ENCODE measurements at places on chromosomes 16 and 17.

- DNase-seq, result no peak
These were observed 5.4 kb upstream of the SLC5A2 start for GRCh38 chr16:31477220-31478216.

DNA sequence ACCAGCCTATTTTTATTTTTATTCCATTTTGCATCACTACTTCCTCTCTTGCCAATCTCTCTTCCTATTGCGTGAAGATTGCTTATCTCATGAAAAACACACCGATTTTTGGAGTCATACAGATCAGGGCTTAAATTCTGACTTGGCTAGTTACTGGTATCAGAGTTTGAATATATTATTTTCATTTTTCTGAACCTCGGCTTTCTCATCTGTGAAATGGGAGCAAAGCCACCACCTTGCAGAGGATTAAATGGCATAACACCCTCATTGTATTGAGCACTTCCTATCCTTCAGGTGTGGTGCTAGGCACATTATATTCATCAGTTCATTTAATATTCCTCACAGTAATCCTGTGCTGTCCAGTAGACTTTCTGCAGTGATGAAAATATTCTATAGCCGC is 208.8 kb downstream of the HAPSTR1 start:
- no peak for DNase-seq

GRCh38 chr16:79623062-79623461 is 22.5 kb upstream of the MAF start:
- no peak for DNase-seq

- no peak for DNase-seq
These were observed 503 bp downstream of the C16orf54 start for GRCh38 chr16:29745121-29745852.

DNA sequence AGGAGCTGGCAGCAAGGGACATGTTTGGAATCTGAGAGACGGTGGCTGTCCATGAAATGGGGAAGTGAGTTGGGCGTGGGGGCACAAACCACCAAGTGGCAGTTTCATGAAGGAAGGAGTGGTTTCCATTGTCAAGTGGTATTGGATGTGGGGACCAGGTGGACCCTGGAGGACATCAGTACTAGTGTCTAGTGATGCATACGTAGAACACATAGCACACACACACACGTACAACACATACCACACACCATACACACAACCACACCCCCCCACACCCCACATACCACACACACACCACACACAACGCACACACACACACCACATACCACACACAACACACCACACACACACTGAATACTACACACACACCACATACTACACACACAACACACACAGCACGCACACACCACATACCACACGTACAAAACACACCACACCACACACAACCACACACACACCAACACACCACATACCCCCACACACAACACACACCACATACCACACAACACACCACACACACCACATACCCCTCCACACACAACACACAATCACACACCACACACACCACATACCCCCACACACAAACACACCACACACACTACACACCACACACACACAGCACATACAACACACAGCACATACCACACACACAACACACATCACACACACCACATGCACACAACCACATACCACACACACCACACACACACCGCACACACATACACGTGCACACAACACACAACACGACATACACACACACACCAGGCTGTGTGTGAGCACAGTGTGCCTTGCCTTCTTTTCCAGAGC is 41.1 kb upstream of the GSE1 start:
- DNase-seq, result no peak

DNA sequence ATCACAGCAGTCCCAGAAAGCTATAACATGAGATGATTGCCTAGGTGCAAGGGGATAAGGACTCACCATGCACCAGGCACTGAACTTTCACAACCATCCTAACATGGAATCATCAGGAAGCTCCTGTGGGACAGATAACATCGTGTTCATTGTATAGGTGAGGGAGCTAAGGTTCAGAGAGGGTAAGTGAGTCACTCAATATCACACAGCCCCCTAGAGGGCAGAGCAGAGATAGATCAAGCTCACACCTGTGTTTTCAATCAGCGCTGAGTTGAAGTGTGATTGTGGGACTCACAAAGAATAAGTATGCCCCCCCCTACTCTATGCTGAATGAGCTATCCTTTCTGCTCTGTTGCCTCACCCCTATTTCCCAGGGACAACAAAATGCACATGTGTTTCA is 377.7 kb upstream of the ERCC4 start:
- DNase-seq, result no peak

GRCh38 chr16:19410435-19411171 is 7.1 kb upstream of the TMC5 start:
- DNase-seq, result no peak

DNA sequence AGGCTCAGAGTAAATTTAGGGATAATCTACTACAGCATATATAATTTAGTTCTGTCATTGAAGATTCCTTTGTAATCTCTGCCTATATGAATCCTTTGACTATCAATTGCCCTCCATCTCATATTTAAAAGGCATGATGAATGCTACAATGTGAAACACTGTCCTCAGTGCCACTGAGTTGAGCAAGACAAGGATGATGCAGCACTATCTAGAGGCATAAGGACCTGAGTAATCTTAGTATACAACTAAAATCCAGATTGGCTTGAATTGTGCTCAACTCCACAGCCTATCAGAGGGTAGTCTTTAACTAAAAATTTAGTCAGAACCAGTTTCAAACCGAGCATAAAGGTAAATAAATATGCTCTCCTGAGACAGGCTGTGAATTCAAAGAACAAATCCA is 11.6 kb upstream of the STRADA start:
- no peak for DNase-seq

DNA sequence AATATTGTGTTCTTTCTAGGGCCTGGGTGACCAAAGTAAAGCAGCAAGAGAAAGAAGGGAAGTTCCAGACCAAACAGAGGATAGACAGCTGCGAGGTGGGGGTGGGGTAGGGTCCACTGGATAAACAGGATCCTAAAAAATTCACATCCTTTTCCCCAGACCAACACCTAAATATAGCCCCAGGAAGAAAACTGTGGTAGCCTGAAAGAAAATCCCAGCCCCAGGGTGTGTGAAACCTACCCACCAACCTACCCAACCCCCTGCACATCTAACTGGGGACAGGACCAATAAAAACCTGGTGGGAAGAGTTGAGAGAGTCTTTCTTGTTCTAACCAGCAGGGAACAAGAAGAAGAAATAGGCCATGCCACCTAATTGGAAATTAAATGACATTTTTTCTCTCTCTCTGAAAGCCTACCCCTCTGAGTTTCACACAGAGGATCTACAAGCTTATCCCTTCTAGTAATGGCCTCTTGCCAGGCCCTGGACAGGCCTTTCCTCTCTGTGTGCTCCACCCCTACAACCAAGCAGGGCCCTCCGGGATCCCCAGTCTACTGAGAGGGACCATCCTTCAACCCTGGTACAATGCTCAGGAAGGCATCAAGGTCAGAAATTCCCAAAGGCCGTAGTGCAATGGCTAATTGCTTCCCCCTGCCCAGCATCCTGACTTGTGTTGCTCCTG is 12.0 kb downstream of the MYO18A start:
- no peak for DNase-seq

GRCh38 chr16:89506791-89507191 is 1.4 kb upstream of the SPG7 start:
- DNase-seq, result no peak

- DNase-seq, result no peak
These were observed 35.6 kb upstream of the MNT start for GRCh38 chr17:2436316-2436905.

GRCh38 chr17:8056976-8057625 is 18.2 kb downstream of the ALOX15B start:
- DNase-seq, result no peak

- DNase-seq, result no peak
These were observed 14.5 kb upstream of the MTSS2 start for GRCh38 chr16:70700101-70701020.

DNA sequence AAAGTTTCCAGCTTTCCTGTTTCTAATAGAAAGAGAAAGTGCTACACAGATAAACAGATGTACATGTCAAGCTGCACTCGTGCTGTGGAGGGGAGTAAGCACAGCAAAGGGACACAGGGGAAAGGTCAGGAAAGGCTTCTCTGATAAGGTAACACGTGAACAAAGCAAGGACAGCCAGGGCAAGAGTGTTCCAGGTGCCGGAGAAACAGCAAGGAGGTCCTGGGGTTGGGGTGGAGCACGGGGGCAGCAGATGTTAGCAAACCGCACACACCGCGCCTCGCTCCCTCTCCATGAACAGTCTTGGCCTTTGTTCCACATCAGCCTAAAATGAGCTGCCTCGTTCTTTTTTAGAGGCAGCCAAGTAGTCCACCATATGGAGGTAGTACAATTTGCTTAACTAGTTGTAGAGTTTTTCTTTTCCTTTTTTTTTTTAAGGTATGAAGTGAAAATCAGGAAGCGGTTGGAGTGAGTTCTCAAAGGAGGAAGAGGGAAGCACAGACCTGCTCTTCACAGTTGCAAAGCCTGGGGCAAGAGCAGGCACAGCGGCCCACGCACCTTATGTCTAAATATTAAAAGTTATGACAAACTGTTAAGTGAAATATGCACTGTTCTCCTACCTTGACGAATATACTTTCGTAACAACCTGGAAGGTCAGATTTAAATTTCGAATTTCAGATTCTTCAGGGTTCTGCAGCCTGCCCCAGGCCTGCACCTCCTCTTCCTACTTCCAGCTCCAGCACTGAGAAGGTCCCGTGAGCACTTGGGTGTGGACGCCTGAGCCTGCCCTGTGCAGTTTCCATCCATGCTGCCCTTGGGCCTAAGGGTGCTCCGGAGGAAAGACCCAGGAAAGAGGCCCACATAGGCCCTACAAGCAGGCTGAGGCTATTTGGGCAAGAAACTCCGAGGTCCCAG is 41.5 kb upstream of the RPH3AL start:
- no peak for DNase-seq

- DNase-seq, result no peak
These were observed 17.8 kb upstream of the RAI1 start for GRCh38 chr17:17663160-17664063.

GRCh38 chr16:50245417-50246298 is 20.7 kb upstream of the ADCY7 start:
- DNase-seq, result no peak

DNA sequence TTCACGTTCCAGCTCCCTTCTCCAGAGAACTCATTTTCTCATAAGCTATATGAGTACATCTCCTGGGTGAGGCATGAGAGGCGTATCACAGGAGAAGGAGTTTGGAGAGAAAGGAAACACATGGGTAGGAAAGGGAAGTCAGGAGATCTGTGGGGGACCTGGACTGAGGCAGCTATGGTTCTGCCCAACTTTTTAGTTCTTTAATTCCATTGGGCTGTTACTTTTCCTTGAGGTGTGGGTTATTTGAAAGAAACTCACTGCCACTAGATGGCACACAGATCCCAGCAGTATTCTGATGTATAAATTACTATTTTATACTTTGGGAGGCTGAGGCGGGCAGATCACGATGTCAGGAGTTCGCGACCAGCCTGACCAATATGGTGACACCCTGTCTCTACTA is 63.6 kb downstream of the NUP93 start:
- DNase-seq, result no peak

- no peak for DNase-seq
These were observed 10.1 kb upstream of the KREMEN2 start for GRCh38 chr16:2953706-2954627.

DNA sequence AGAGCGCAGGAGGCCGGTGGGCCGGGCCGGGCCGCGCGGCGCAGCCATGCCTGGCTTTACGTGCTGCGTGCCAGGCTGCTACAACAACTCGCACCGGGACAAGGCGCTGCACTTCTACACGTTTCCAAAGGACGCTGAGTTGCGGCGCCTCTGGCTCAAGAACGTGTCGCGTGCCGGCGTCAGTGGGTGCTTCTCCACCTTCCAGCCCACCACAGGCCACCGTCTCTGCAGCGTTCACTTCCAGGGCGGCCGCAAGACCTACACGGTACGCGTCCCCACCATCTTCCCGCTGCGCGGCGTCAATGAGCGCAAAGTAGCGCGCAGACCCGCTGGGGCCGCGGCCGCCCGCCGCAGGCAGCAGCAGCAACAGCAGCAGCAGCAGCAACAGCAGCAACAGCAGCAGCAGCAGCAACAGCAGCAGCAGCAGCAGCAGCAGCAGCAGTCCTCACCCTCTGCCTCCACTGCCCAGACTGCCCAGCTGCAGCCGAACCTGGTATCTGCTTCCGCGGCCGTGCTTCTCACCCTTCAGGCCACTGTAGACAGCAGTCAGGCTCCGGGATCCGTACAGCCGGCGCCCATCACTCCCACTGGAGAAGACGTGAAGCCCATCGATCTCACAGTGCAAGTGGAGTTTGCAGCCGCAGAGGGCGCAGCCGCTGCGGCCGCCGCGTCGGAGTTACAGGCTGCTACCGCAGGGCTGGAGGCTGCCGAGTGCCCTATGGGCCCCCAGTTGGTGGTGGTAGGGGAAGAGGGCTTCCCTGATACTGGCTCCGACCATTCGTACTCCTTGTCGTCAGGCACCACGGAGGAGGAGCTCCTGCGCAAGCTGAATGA is 606 bp downstream of the THAP11 start:
- no peak for DNase-seq

Measured in esophagus squamous epithelium (tissue), 5 donors.